ENCODE measurements at places on chromosomes 1 and 21.

DNA sequence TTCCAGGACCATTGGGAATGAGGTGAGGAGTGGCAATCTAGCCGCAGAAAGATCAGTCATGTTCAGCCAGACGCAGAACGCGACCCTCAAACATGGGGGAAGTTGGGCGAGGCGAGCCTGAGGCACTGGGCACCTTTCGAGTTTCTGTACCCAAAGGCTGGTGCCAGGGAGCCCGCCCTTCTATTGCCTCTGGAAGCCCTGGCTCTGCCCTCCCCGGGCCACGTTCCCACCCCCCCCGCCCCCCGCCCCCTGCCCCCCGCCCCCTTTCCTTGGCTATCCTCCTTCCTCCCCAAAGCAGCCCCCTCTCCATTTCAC, 2.2 kb upstream of the ZBTB7B start:
- no peak for DNase-seq

DNA sequence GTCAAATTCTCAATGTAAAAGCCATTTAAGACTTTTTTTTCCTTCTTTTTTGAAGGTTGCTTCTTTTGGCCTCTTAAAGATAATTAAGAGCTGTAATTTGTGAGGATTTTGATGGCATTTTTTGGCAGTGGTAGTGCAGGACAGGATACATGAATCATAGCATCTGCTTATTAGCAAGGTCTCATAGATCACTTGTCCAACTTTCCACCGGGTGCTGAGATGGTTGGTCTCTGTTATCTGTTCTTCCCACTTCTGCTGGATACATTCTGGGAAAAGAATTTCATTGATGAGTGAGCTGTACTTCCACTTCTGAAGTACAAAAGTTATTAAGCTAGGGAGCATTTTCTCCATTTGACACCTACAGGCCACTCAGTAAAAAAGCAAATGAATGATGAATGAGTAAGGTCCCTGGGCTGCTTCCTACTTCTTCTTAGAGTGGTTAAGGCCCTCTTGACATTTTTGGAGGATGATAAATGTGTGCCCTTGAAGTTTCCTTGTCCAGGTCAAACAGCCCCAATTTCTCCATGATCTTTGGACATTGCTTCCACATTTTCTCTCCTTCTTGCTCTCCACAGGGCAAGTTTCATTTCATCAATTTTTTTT, 100.6 kb downstream of the ROR1 start:
- DNase-seq = no peak

DNA sequence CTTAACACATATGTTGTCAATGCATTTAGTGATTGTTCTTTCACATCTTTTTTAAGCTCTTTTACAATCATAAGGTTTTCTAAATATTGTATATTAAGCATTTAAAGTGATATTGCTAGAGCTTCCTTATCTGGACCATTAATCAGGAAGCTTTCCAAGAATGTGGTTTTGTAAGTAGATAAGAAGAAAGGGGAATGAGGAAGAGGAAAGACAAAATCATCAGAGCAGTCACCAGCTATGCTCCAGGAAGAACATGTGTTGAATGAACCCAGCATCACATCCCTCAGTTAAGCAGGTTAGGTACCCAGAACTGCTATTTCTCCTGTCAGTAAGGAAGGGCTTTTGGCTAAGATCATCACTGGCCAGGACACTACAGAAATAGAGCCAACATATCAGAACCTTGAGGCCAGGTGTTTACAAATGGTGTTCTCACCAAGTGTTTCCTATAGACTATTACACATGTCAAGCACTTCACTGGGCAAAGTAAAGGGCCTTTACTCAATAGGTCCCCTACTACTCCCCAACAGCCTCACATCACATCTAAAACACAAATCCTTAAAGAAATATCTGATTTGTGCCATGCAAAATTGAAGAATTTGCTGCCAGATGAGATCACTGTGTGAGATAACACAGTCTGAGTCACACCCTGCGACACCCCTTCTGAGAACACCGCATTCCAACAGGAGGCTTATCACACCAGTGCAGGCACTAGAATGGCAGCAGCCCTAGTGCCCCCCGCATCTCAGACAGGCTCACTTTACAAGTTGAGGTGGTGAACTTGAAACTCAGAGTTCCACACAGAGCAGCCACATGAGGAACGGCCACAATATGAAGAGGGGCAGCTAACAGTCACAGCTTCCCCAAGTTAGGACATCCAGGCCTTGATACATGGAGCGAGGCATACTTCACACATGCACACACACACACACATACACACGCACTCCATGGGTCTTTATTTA, 1.8 kb upstream of the SPRR2A start:
- no peak for DNase-seq

DNA sequence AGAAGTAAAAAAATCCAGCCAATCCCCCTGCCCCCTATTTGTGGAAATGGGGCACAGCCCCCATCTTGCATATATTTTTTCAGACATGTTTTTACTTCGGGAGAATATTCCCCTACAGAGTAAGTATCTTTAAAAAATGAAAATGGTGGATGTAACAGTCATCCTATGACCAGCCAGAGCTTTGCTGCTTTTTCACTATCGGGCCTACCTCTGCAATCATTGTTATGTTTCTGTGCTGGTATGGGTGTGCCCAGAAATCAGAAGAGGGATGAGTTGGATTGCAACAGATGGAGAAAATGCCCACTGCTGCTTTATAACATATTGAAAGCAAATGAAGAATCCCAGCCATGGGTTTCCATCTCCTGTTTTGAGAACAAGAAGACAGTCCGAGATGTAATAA, 2.9 kb downstream of the CD247 start:
- no peak for DNase-seq

GRCh38 chr1:245856944-245857531, 650.0 kb downstream of the SMYD3 start:
- no peak for DNase-seq

DNA sequence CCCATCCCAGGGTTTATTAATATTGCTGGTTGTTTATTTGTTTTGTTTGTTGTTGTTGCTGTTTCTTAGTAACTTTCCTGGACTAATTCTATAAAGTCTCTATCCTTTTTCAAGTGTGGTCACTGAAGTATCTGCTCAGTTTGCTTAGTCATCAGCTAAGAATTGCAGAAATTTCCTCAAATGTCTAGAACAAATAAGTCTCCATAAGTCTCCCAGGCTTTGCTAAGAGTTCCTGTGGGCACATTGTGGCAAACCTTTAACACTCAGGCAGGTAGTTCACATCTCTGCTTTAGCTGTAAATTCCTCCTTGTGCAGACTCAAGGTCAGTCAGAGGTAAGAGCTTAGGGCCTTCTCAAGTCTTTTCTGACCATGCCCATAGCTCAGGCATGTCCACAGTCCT, 38.9 kb upstream of the C1orf185 start:
- DNase-seq = no peak

DNA sequence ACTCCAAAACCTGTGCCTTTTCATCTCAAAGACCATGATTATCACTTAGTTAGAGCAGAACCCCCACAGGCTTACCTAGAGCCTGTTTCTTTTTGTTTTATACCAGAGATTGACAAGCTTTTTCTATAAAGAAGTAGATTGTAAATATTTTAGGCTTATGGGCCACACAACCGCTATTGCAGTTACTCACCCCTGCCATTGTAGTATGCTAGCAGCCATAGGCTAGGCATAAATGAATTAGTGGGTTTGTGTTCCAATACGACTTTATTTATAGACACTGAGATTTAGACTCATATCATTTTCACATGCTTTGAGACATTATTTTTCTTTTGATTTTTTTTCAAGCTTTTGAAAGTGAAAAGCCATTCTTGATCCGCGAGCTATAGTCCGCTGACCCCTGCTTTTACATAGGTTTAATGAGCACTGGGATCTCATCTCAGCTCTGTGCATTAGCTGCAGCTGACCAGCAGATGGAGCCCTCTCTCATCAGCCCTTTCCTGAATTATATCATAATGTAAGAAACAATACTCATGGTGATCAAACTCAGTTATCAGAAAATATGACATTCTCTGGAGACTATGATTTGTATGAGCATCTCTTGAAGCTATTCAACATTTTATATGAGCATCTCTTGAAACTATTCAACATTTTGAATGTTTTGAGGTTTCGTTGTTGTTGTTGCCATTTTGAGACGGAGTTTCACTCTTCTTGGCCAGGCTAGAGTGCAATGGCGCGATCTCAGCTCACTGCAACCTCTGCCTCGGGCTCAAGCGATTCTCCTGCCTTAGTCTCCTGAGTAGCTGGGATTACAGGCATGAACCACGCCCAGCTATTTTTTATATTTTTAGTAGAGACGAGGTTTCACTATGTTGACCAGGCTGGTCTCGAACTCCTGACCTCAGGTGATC, 111.9 kb upstream of the L1TD1 start:
- peak; percentile 9 for DNase-seq

GRCh38 chr1:210447456-210448057, 118.9 kb downstream of the HHAT start:
- no peak for DNase-seq

DNA sequence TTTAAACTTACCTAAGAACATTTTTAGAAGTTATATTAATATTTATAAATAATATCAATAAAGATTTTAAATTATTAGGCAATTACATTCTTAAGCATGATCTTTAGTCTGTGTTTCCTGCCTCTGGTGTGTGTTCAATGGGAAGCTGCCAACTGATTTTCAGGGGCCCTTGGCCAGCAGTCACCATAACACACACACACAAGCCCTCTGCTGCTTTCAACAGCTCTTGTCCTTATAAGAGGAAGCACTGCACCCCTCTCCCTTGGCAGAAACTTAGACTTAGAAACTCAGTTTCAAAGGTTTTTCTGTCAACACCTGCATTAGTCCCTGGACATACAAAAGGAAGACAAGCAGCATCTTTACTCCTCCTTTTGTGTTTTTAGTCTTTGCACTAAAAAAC, 81.4 kb downstream of the VAV3 start:
- no peak for DNase-seq

- no peak for DNase-seq
Measured at GRCh38 chr1:166630369-166630768, 208.9 kb upstream of the POGK start.

GRCh38 chr1:203095061-203095690, 9.4 kb upstream of the MYOG start:
- DNase-seq = no peak

- peak; percentile 71 for DNase-seq
Measured at GRCh38 chr1:33367485-33368405, 46.8 kb upstream of the A3GALT2 start.

- DNase-seq = no peak
Measured at GRCh38 chr1:43358121-43358745, 548 bp upstream of the CDC20 start.

GRCh38 chr1:97721221-97721620, 199.6 kb downstream of the DPYD start:
- no peak for DNase-seq

- DNase-seq = no peak
Measured at GRCh38 chr1:156225677-156226014, 12.8 kb downstream of the PMF1 start.

- DNase-seq = no peak
Measured at GRCh38 chr1:57976216-57976615, 552.4 kb upstream of the DAB1 start.
